ENCODE measurements at places on chromosomes 11 and 22.

GRCh38 chr11:132256528-132257279 is 886.3 kb downstream of the NTM start:
- no peak for DNase-seq

GRCh38 chr22:42473484-42474193 is 41.4 kb upstream of the NFAM1 start:
- DNase-seq = no peak

DNA sequence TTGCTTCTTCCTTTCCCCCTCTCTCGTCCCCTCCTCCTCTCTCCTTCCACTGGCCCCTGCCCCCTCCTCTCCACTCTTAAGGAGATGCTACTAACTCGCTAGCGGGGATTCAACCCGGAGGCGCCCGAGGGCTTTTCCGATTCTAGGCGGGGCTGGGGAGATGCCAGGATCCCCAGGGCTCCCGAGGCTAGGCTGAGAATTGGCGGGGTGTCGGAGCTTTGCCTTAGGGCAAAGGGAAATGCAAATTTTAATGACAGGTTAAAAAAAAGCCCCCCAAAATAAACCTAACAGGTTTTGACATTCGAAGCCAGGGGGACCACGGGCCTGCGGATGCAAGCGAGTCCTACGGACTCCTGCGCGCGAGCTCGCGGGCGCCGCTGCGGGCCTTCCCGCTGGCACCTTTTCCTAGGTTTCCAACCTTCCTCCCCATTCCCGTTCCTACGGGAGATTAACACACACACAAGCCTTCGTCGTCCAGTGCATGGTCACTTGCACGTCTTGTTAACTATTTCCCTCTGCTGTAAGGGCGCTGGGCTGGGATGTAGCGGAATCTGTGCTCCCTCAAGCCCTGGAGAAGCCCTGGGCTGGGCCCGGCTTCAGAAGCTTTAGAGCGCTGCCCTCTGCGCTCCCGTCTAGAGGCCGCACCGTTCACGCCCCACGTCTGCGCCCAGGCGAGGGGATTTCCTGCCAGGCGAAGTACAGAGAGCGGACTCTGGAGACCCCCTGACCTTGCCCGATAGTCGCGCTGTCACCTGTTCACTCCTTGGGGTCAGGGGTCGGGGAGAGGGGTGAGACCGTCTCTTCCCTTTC is 729 bp upstream of the ALX4 start:
- no peak for DNase-seq

DNA sequence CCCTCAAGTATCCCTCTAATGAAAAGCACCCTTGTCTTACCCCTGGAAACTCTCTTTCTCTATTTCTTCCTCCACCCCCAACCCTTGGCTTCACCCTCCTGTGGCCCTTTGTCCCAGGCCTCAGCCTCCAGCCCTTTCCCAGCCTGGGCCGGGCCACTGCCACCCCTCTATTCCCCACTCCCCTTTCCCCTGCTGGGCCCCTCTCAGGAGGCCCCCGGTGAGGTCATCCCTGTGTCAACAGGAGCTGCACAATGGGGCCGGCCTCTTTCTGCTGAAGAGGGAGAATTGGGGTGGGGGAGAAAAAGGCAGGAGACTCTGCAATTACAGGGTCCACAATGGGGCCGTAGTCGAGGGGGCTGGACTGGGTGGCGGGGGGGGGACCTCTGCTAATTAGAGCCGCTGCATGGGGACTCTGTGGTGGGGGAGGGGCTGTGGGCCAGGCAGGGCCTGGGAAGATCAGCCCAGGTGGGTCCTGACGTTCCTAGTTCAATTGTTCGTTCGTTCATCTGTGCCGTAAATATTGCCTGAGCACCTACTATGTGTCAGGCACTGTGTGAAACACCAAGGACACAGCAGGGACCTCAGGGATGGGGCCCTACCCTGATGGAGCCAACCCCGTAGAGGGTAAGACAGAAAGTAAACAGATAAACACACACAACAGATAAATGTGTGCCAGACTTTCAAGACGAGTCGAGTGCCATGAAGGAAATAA is 18.5 kb upstream of the MPPED1 start:
- no peak for DNase-seq

- no peak for DNase-seq
Observed at GRCh38 chr11:121755191-121755590, 302.4 kb upstream of the SORL1-AS1 start.

DNA sequence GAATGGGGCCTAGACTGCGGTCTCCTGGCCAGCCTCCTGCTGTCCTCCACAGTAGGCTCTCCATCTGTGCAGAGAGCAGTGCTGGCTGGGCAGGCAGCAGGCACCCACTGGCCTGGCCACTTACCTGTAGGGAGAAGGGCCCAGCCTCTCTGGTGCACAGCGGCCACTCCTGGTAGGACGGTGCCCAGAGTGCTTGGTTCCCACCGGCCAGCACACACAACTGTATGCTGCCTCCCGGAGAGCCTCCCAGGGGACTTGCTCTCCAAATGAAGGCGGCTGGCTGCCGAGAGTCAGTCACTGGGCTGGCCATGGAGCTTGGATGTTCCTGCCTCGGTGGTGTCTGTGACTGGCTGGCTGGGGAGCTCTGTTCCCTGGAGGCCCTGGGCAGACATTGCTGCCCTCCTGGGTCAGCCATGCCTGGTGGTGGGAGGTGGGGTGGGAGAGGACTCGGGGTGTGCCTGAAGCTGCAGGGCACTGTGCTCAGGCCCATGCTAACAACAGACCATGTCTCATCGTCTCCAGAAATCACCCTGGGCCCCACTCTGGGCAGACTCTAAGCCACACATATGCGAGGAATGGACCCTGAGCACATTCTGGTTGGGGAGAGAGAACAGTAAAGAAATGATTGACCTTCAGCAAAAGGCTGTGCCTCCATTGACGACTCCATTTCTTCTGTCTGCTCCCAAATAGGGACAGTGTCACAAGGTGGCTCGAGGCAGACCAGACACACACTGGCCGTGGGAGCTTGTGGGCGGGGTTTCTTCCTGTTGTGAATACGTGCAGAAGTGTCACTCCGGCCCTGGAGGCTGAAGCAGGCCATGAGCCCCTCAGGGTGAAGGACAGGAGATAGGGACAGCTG is 350.8 kb downstream of the TBC1D22A start:
- DNase-seq = no peak

GRCh38 chr11:43922744-43923405 is 19.6 kb upstream of the C11orf96 start:
- DNase-seq = no peak

DNA sequence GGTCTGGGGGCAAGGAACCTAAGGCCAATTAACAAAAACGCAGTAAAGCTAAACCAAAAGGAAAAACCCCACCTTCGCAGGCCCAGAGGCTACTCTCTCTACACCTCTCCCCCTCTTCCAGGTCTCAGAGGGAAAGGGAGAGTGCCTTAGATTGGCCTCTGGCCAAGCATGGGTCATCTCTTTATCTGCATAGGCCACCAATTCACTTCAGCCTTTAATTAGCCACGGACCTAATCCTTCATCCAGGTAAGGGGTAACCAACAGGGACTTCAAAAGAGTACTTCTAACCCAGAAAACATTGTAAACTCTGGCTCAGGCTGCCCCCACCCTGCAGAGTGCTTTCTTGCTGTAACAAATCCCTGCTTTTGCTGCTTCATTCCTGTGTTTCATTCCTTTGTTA is 9.4 kb downstream of the VSTM5 start:
- no peak for DNase-seq

GRCh38 chr22:31094021-31094551 is 13.0 kb downstream of the SMTN start:
- no peak for DNase-seq
